ENCODE measurements at places on chromosomes 11 and 22.

GRCh38 chr11:23569547-23569946, 709.3 kb upstream of the CCDC179 start:
- no peak for DNase-seq

- DNase-seq: no peak
Measured at GRCh38 chr11:102626676-102627075, 1.5 kb upstream of the MMP20 start.

DNA sequence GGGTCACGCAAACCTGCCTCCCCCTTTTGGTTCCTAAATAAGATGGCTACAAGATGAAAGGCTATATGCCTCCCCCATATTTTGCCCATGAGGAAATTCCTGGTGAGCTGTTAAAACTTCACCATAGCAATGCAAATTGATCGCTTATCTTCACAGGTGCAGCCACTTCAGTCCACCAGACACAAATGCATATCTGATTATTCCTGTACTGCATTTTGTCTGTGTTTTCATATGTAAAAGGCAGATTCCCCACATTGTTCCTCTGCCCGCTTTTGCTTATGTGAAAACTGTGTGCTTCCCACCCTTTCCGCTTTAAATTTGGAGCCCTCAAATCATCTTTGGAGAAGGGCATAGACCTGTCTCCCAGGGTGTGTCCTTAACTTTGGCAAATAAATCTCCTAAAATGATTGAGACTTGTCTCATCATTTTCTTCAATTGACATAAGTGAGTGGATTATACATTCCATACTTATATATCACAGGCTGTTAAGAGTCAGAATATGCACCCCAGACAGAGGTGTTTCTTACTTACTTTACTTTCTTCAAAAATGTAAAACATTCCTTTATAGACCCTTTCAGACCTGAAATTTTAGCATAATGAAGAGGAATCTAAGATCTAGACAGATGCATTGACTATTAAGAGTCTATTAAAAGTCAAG, 116.4 kb downstream of the CASP12 start:
- DNase-seq: peak; percentile 34

GRCh38 chr11:13260963-13261588, 16.5 kb upstream of the BMAL1 start:
- DNase-seq: peak; percentile 36

- no peak for DNase-seq
Measured at GRCh38 chr22:23763579-23763945, 772 bp downstream of the C22orf15 start.

- DNase-seq: peak; percentile 64
Measured at GRCh38 chr11:13152736-13153541, 124.7 kb upstream of the BMAL1 start.

DNA sequence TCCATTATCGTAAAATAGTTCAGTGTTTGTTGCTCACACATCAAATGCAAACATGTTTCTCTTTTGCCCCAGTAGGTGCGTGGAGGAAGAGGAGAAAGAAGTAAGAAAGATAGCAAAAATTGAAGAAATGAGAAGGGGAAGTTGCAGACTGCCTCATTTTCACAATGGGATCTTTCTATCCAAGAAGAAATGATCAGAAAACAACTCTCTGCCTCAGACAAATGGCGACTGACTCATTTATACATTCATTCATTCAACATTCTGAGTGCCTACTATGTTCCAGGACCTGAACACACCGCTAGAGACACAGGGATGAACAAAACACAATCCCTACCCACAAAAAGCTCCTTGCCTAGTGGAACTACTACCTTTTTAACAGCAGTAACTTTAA, 367 bp downstream of the HPS5 start:
- no peak for DNase-seq

- no peak for DNase-seq
Measured at GRCh38 chr11:657691-658126, 20.6 kb downstream of the DRD4 start.

DNA sequence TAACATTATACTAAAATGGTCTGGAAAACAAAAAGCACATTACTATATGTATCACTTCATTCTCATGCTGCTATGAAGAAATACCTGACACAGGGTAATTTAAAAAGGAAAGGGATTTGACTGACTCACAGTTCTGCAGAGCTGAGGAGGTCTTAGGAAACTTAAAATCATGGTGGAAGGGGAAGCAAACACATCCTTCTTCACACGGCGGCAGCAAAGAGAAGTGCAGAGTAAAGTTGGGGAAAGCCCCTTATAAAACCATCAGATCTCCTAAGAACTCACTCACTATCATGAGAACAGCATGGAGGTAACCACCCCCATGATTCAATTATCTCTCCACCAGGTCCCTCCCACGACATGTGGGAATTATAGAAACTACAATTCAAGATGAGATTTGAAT, 60.0 kb downstream of the FAM181B start:
- DNase-seq: no peak

- peak; percentile 31 for DNase-seq
Measured at GRCh38 chr11:19595840-19596751, 116.5 kb upstream of the NAV2 start.

- DNase-seq: no peak
Measured at GRCh38 chr11:44625759-44626523, 60.5 kb downstream of the CD82 start.

GRCh38 chr11:62921573-62922188, 518 bp upstream of the CHRM1 start:
- DNase-seq: peak; percentile 44

GRCh38 chr11:93747122-93747521, 5.7 kb downstream of the C11orf54 start:
- no peak for DNase-seq

- peak; percentile 74 for DNase-seq
Measured at GRCh38 chr22:21970037-21970799, 12.4 kb downstream of the TOP3B start.

DNA sequence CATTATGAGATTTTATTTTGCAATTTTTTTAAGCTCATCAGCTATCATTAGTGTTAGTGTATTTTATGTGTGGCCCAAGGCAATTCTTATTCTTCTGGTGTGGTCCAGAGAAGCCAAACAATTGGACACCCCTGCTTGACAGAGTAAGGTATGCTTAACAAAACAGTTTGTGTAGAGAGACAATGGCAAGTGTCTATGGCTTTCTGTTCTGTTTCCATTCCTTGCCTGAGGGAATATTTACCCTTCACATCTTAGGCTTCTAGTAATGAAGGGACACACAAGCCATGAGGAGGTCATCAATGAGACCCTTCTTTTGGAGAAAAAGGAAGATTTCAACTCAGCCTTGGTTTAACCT, 1278.4 kb upstream of the TENM4 start:
- DNase-seq: no peak

DNA sequence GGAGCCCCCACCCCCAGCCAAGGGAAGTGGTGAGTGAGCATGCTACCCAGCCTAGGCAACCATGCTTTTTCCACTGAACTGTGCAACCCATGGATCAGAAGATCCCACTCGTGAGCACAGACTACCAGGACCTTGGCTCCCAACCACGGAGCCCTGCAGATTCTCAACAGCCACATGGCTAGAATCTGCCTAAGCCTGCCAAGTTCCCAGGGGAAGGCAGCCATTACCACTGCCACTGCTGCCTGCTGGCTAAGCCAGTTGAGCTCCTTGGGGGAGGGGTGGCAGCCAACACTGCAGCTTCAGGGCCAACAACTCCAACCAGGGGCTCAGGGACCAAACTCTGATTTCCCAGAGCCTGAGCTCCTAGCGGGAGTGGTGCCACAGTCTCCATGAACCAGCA, 195.8 kb downstream of the DLG2 start:
- no peak for DNase-seq

GRCh38 chr11:69721745-69722144, 17.9 kb upstream of the FGF19 start:
- DNase-seq: no peak

- DNase-seq: no peak
Measured at GRCh38 chr11:9367551-9367950, 16.9 kb upstream of the IPO7 start.

DNA sequence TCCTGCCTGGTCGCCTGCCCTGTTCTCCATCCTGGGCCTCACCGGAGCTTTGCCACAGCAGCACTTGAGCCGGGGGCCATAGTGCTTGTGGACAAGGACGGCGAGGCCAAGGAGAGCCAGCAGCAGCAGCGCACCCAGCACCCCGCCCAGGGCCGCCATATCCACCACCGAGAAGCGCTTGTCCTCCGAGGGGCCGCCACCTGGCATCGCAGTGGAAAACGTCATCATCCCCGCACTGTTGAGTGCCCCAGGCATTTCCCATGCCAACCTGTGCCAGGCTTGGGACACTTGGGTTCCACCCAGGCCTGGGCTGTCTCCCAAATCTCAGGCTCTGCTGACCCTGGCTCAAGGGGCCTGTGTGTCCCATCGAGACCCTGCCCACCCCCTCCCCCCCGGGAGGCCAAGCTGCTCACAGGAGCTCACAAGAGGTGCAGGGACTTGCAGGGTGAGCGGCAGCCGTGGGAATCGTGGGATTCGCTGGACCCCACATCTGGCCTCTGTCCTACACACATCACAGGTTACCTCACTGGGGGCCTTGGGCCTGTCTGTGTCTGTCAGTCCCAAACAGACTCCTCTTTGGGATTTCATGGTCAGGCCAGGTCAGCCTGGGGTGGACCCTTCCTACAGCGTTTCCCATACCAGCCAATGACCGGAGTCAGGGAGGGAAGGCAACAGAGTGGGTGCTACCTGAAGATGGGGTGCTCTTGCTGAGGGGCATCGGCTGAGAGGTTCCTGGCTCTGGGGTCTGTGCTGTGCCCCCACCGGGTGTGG, 2.3 kb upstream of the IRF7 start:
- no peak for DNase-seq

All from epithelial cell of esophagus (primary cell).